CD4-positive, alpha-beta T cell treated with Interferon gamma for 1 hour (primary cell): ENCODE measurements at places on chromosomes 12 and 14.

- DNase-seq, result no peak
These were observed 242.0 kb upstream of the MDGA2 start for GRCh38 chr14:47917344-47917954.

DNA sequence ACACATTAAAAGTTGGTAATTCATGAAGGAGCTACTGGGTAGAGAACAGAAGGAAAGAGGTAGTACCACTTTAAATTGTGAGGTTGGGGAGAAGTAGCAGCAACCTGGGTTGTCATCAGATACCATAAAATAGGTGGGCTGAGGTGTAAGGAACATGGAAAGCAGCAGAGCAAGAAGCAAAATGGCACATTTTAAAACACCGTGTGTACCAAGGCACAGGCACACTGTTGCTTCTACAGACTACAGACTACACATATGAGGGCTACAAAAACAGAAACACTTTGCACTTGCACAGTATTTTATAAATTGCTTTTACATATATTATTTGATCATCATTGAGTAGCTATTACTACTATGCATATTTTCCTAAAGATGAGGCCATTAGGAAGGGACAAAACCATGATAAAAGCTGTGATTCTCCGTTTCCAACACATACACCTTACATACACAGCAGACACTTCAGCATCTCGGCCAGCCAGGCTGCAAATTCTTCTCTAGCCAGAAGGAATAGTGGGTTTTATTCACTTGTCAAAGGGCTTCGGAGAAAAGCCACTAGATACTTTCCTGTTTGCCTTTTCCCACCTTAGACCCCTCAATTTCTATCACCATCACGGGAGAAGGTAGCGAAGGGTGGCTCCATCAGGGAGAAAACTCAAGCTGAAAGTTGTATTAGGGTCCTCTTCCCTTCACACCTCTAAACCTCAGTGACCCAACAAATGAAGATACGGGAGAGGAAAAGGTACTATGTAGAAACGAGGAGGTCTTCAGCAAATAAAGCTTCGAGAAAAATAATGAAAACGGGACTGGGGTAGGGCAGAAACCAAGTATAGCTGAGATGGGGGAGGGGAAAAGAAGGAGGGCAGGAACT, 1.6 kb downstream of the PYM1 start:
- no peak for DNase-seq

DNA sequence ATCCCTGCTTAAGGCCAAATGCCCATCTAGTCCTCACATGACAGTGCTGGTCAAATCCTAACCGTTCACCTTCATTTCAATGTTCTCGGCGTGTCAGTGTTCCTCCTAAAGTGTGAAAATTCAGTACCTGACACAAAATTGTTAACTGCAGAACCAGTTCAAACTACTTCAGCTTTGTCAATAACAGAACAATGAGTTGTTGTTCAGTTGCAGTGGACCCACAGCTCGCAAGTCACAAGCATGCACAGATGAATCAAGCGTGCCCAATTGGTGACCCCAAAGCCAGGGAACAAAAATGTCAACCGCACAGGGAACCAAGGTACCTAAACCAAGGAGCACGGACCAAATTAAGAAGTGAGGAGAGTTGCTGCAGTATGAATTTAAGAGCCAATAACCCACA, 23.2 kb downstream of the NRDE2 start:
- no peak for DNase-seq

- DNase-seq, result no peak
These were observed 107.3 kb downstream of the CACNA1C start for GRCh38 chr12:2160043-2160442.

DNA sequence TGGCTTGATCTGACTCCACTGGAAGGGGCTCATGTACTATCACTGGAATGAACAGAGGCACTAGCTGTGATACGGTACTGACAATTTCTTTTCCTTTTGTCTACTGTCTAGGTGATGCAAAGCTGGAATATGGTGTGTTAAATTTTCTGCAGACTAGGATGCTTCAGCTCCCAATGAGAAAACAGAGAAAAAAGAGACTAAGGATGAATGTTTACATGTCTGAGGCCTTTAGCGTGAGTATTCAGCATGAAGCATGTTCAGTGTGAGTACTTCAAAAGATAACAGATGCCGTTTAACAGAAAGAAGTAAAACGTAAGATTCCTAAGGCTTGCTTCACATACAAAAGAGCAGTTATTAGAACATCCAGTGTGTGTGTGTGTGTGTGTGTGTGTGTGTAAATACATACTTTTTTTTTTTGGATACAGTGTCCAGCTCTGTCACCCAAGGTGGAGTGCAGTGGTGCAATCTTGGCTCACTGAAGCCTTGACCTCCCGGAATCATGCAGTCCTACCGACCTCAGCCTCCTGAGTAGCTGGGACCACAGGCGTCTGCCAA, 92.3 kb upstream of the FERMT2 start:
- DNase-seq, result no peak
